Adrenal gland (tissue), 19 donors: ENCODE measurements at places on chromosomes 4 and X. TPM values are rescaled to one million over a fixed set of nuclear protein-coding genes. Genes with fewer than 3 reads are reported as not detected.

The PAGE5 gene
- total RNA-seq, result not detected

The MAGEB3 gene
- not detected for total RNA-seq

The RBMX2 gene
- total RNA-seq, result 8.0 TPM

The ARSD gene
- 15.7 TPM for total RNA-seq

DNA sequence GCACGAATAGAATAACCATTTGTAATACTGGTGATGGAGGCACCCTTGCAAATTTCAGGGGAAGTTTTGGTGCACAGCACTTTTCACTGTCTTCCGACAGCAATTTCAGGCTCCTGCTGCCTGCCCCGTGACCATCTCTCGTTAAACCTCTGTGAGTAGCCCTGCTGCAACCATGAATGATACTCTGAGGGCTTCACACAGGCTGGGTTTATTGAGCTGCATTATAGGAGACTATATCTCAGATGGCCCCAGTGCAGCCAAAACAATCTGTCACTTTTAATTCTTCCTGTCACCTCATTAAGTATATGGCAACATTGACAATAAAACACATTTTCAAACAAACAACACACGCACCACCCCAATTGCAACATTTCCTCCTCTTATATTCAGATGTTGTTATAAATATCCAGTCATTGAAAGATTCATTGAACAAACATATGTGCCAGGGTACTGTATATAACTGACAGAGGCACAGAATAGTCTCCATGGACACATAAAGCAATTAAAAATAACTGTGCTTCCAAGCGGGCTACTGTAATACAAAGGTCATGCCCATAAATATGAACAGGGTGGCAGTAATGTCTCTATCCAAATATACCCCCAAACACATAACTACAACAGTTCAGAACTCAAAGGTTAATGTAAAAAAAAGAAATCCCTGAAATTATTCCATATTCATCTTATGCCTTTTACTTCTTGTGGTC is 477.0 kb downstream of the GBA3 start:
- H3K4me3 ChIP-seq, result no peak overlapping the region
- H3K4me1 ChIP-seq, result no peaks in the 10 kb centered on the region
- no peaks in the 10 kb centered on the region for H3K36me3 ChIP-seq
- H3K27ac ChIP-seq, result no peak overlapping the region
- DNase-seq, result no peak
- H3K27me3 ChIP-seq, result no peaks in the 10 kb centered on the region

DNA sequence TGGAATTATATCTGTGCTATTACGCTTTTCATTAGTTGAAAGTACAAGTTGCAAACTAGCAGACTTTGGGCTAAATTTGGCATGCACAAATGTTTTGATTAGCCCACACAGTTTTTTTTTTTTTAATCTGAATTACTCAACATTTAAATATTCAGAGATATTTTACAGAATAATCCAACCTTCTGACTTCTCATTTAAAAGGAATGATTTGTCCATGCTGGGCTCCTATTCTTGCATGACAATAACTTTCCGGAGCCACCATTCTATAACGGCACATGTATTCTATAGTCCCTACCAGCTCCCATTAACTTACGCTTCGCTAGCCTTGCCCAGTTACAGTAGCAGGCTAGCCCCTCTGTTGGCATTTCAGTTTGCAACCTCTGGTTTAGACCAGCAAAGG is 219.3 kb upstream of the FTHL17 start:
- no peak for DNase-seq
- H3K4me3 ChIP-seq, result no peak overlapping the region

The PITX2 gene
- total RNA-seq, result not detected

The DAPP1 gene
- 2.5 TPM for total RNA-seq

- H3K4me1 ChIP-seq, result no peaks in the 10 kb centered on the region
- H3K27ac ChIP-seq, result no peak overlapping the region
- no peak overlapping the region for H3K4me3 ChIP-seq
- no peak for DNase-seq
These were observed 292.9 kb downstream of the ANTXR2 start for GRCh38 chr4:79780129-79780528.

DNA sequence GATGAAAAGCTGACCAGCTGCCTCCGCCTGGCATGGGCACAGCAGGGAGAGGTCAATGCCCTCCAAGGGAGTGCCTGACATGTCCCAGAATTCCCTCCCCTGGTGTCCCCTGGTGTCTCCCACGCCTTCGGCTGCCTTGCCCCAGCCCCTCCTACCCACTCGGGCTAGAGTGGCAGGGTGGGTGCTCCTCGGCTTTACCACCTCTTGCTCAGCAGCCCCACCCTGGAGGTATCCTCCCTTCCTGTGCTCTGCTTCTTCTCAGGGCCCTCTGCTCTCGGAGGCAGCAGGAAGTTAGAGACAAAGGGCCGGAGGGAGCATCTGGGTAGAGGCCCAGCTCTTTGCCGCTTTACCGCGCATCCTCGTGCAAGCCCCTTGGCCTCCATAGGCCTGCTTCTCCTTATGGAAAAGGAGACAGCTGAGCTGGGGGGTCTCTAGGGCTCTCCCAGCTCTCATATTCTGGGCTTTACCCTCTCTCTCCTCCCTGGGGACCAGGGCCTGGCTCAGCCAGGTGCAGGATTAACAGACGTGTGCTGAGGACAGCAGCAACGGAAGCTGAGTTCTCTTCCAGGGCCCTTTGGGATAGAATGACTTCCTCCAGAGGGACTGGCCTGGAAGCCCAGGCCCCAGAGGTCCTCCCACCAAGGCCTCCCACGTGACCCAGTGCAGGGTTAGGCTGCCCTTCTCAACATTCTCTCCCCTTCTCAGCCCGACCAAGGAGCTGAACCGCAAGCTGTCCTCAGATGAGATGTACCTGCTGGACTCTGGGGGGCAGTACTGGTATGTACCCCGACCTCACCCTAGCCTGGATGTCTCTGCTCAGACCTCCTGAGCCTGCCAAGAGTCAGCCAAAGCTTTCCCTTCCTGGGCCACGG is 17.2 kb downstream of the XPNPEP2 start:
- no peaks in the 10 kb centered on the region for H3K36me3 ChIP-seq
- H3K27ac ChIP-seq, result no peak overlapping the region
- no peaks in the 10 kb centered on the region for H3K4me1 ChIP-seq
- H3K27me3 ChIP-seq, result peaks cover 10% of the 10 kb centered on the region
- H3K4me3 ChIP-seq, result no peak overlapping the region

The ARMCX2 gene
- 148 TPM for total RNA-seq

DNA sequence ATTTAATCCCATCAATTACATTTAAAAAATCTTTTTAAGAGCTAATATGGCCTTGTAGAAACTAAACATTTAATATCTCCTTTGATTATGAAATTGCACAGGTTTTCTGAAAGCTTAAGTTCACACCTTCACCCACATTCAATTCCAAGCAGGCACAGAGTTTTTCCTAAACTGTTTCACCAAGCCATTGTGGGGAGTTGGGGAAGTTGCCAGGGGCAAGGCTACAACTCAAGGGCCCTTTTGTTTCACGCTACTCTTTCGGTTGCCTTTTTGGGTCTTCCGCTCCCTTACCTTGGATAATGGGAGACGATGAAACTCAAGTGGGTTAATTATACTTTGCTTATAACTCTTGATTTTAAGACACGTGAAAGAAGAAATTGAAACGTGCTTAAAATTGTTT is 33.3 kb downstream of the APBB2 start:
- peaks cover 30% of the 10 kb centered on the region for H3K4me1 ChIP-seq
- DNase-seq, result no peak
- no peak overlapping the region for H3K4me3 ChIP-seq

DNA sequence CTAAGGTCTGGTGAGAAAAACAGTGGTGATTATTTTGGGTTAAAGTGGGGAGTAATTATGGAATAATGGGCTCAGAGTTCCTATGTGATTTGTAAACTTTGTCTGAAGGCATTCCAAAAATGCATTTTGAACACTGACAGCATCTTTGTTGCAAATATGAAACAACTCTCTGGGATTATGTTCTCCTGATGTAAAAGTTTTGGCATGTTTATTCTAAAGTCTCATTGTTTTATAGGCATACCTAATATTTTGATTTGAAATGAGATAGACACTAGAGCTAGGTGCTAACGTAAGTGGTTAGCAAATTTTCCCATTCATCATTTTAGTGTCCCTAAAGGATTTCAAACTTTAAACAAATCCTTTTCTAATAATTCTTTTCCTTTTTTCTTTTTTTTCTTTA is 140.9 kb upstream of the ANXA3 start:
- H3K4me3 ChIP-seq, result no peak overlapping the region
- no peak overlapping the region for H3K27ac ChIP-seq
- no peak for DNase-seq
- no peaks in the 10 kb centered on the region for H3K4me1 ChIP-seq
- no peaks in the 10 kb centered on the region for H3K36me3 ChIP-seq

The CLTRN gene
- 0.46 TPM for total RNA-seq

The CNGA2 gene
- total RNA-seq, result not detected

The SPON2 gene
- 189 TPM for total RNA-seq

DNA sequence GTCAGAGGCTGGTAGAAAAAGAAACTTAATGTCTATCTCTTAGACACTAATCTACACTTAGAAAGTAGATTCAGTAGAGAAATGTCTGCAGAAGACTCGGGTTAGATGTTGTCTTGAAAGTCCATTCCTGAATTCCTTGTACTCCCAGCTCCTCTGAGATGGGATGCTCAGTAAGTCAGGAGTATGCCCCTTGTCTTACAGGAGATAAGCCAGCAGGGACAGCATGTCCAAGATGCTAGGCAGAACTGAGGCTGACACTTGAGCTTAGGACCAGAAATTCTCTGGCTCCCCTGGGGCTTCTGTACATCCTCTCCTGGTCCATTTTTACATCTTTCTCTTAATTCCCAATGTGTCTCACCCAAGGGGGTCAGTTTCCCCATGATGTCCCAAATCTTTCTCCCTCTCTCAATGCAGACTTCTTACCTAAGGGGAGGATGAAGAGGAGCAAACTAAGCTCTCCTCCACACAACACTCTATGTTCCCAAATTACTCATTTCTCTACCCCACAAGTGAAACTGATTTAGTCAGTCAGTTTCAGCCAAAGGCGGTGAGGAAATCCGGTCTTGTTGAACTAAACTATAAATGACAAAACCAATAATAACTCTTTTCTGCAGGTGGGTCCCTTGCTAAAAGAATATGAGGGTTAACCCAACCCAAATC is 558.2 kb upstream of the DIPK2B start:
- no peak overlapping the region for H3K4me3 ChIP-seq
- no peaks in the 10 kb centered on the region for H3K36me3 ChIP-seq
- peaks cover 5% of the 10 kb centered on the region for H3K27me3 ChIP-seq
- no peaks in the 10 kb centered on the region for H3K4me1 ChIP-seq
- DNase-seq, result no peak

The IL2 gene
- total RNA-seq, result 1.1 TPM

The GRSF1 gene
- total RNA-seq, result 89.5 TPM

DNA sequence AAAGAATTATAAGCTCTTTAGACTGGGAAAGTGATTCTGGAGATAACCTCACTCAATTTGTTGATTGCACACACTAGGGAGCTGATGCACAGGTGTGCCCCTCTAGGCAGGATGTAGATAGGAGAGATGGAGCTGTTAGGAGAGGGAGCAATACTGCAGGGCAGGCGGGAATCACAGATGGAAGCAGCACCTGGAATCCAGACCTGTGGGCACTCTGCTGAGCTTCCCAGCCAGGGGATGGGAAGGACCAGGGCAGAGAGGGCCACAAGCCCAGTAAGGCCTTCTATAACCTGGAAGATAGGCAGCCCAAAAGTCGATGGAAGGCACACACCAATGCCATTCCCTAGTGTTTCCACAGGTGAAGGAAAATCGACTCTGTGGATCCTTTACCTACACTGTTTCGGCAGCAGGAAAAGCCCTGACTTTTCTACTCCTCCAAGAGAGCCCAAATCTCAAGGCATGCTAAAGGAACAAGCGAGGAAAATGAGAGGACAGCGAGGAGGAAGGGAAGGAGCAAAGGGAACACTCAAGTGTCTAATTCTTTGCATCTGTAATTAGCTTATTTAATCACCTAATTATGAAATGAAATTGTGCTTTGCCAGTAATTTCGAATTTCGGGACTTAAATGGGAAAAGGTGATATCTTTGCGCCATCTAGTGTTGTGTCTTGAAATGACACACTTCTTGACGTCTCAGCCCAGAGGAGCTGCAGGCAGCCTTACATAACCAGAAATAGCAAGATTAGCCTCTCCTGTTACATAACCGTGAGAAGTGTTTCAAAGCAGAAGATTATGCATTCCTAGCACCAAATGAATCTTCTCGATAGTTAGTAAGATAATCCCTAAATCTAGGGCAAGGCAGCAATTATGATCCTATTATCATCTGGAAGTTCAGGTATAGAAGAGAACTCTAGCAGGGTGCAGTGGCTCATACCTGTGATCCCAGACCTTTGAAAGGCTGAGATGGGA is 31.0 kb upstream of the TLR3 start:
- H3K4me1 ChIP-seq, result peaks cover 4% of the 10 kb centered on the region
- H3K27ac ChIP-seq, result no peak overlapping the region
- H3K36me3 ChIP-seq, result no peaks in the 10 kb centered on the region
- H3K27me3 ChIP-seq, result no peaks in the 10 kb centered on the region

DNA sequence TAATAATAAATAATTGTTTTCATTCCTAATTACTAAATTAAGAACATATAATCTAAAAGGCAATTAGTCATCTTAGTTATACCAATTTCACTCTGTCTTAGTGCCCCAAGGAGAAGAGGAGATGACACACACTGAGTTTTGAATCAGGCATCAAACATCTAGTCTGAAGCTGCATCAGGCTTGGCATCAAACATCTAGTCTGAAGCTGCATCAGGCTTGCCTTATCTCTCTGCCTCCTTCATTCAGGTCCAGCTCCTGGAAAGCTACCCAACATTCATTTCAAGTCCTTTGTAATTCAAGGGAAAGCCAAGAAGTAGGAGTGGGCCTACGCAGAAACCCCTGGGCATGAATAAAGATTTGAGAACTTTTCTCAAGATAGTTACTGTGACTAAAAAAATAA is 62.2 kb downstream of the SH3RF1 start:
- no peaks in the 10 kb centered on the region for H3K27me3 ChIP-seq
- no peaks in the 10 kb centered on the region for H3K36me3 ChIP-seq
- no peak overlapping the region for H3K4me3 ChIP-seq
- no peak overlapping the region for H3K27ac ChIP-seq
- no peak for DNase-seq
- H3K4me1 ChIP-seq, result peaks cover 19% of the 10 kb centered on the region

GRCh38 chrX:40389555-40389954 is 191.2 kb upstream of the ATP6AP2 start:
- no peak overlapping the region for H3K4me3 ChIP-seq
- H3K4me1 ChIP-seq, result no peaks in the 10 kb centered on the region
- H3K36me3 ChIP-seq, result no peaks in the 10 kb centered on the region
- no peak overlapping the region for H3K27ac ChIP-seq

DNA sequence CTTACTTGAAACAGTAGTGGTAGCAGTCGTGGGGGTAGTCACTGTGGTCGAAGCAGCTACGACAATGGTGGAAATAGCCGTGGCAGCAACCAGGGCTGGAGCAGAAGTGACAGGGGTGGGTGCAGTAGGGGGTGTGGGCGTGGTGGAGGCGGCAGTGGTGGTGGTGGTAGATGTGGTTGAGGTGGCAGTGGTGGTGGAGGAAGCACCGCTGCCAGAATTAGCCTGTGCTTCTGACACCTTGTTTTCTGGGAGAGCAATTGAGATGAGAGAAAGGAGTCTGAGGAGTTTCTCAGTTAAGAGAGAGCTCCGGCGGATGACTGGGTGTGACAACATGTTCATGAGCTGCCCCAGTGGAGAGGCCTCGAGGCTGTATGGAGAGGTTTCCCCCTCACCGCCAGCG is 113.5 kb upstream of the HSD17B10 start:
- no peaks in the 10 kb centered on the region for H3K27me3 ChIP-seq
- H3K4me3 ChIP-seq, result no peak overlapping the region
- no peak for DNase-seq
- no peaks in the 10 kb centered on the region for H3K4me1 ChIP-seq
- no peak overlapping the region for H3K27ac ChIP-seq
- no peaks in the 10 kb centered on the region for H3K36me3 ChIP-seq

GRCh38 chrX:11881485-11882170 is 123.6 kb downstream of the MSL3 start:
- H3K4me3 ChIP-seq, result no peak overlapping the region
- DNase-seq, result no peak
- H3K27ac ChIP-seq, result no peak overlapping the region
- H3K27me3 ChIP-seq, result no peaks in the 10 kb centered on the region
- no peaks in the 10 kb centered on the region for H3K36me3 ChIP-seq
- no peaks in the 10 kb centered on the region for H3K4me1 ChIP-seq

The LANCL3 gene
- total RNA-seq, result 0.04 TPM
